ENCODE measurements at places on chromosomes 3 and 15. TPM values are rescaled to one million over a fixed set of nuclear protein-coding genes. Genes with fewer than 3 reads are reported as not detected.

Gene CCDC191
- total RNA-seq = 0.78 TPM

Gene TRPM7
- total RNA-seq = 17.1 TPM

Gene CASR
- not detected for total RNA-seq

Gene HTD2
- total RNA-seq = 1.3 TPM
